ENCODE measurements at places on chromosomes 6 and 20.

GRCh38 chr6:72464246-72464645 lies 157.6 kb upstream of the KCNQ5 start:
- DNase-seq, result no peak

GRCh38 chr20:3390759-3391425 lies 16.6 kb downstream of the DNAAF9 start:
- no peak for DNase-seq

- DNase-seq, result no peak
These were observed 23.4 kb downstream of the MEP1A start for GRCh38 chr6:46816626-46817025.

DNA sequence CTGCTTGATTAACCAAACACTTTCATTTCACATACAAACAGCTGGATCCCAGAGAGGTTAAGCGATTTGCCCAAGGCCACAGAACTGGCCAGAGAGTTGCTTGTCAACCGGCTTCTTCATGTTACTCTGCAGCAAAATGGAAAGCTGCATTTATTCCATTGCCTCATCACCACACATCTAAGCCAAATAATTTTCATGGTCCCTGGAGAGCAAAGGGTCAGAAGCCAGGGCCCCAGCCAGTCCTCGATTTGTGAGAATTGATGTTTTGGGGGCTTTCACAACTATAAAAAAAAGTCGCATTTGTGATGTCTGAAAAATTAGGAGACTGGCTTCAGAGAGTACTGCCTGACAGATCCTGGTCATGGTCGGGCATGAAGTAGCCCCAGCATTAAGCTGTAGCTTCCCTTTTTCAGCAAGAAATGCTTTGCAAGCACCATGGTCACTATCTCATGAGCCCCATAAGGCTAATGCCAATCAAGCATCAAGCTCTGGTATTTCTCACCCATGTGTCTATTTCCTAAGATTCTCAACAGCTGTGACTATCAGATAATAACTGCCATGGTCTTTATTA lies 95.8 kb downstream of the BANF2 start:
- no peak for DNase-seq

Measured in type B pancreatic cell (in vitro differentiated cells).